Esophagus squamous epithelium (tissue), 5 donors: ENCODE measurements at places on chromosomes 16 and 17. TPM values are rescaled to one million over a fixed set of nuclear protein-coding genes. Genes with fewer than 3 reads are reported as not detected.

The LRRC37B gene
- 5.8 TPM for total RNA-seq

The NATD1 gene
- total RNA-seq = 3.4 TPM

GRCh38 chr16:84143081-84143480 is 1.9 kb downstream of the HSDL1 start:
- no peak for DNase-seq

- DNase-seq = no peak
Measured at GRCh38 chr17:40072735-40073346, 10.1 kb downstream of the THRA start.

DNA sequence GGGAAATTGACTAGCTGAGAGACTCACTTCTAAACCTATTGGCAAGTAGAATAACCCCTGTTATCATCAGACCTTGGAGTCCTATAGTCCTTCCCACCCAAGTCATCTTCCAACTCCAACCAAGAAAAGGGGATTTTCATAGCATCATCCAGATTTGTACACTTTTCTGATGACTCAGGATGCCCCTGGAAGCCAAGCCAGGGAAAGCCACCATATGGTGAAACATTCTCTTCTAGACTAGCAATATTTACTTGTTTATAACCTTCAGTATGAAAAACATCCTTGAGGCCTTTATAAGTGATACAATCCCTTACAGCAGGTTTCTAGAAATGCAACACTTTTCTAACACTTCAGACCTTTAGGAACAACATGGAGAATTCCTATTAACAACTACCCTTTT is 618.8 kb upstream of the CDH11 start:
- DNase-seq = no peak

DNA sequence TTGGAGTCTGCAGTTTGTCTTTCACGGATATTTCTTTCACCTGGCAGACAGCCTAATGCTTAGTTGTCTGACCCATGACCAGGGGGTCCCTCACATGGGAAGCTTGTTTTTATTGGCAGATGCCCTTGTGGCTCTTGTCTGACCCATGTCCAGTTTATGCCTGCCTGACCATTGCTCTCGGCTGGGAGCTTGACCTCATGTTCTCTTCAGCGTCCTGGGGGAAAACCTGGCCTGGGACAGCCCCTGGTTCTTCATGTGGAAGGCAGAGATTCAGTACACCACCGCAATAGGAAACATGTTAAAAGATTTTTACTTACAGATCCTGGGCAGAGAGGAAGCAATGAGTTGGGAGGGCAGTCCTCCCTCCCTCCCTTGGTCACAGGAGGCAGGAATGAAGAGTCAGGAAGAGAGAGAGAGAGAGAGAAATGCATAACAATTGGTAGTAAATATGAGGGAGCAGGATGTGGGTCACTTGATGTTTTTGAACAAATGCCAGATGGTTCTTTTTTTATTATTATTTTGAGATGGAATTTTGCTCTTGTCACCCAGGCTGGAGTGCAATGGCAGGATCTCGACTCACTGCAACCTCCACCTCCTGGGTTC is 302.7 kb upstream of the MYOCD start:
- DNase-seq = no peak

- DNase-seq = no peak
Measured at GRCh38 chr16:88856122-88856827, 472 bp downstream of the GALNS start.

The KRT16 gene
- 156 TPM for total RNA-seq

The CHST6 gene
- total RNA-seq = 1.9 TPM

The TBC1D3H gene
- total RNA-seq = not detected

- DNase-seq = no peak
Measured at GRCh38 chr16:81842564-81843242, 63.6 kb downstream of the PLCG2 start.

DNA sequence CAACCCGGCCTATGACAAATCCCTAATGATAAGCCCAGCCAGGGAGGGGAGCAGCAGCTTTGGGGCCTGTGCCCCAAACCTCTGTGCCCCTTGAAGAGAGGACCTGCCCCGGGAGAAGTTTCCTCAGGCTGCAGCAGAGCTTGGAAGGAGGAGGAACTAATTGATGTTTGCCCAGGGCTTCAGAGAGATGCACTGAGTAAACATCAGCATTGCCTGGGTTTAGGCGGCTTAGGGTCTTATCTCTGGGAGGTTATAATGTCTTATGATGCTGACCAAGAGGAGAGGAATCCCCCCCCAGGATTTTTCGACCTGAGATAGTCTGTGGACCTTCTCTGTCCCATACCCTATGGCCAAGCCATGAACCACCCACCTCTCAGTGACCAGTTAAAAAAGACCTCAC is 148.7 kb upstream of the SDK2 start:
- DNase-seq = no peak

- no peak for DNase-seq
Measured at GRCh38 chr17:68711858-68712257, 110.7 kb upstream of the FAM20A start.

The PHF12 gene
- total RNA-seq = 22.7 TPM

DNA sequence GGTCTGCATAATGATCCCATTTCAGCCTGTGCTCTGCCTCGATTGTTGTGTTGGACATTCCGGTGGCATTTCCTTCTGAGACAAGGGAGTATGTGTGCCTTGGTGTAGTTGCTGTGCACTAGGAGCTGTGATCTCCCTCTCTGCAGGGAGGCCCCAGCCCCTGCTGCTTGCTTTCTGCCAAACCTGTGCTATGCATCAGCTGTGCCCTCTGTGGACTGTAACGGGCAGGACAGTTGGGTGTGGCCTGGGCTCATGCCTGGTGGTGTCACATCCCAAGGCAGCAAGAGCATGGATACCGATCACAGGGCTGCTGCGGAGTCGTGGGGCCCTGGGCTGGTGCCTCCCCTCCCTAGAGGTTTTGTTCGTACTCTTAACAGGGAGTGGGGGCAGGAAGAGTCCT is 3.8 kb upstream of the JPT2 start:
- no peak for DNase-seq

- DNase-seq = no peak
Measured at GRCh38 chr16:13621639-13622038, 298.3 kb upstream of the ERCC4 start.

DNA sequence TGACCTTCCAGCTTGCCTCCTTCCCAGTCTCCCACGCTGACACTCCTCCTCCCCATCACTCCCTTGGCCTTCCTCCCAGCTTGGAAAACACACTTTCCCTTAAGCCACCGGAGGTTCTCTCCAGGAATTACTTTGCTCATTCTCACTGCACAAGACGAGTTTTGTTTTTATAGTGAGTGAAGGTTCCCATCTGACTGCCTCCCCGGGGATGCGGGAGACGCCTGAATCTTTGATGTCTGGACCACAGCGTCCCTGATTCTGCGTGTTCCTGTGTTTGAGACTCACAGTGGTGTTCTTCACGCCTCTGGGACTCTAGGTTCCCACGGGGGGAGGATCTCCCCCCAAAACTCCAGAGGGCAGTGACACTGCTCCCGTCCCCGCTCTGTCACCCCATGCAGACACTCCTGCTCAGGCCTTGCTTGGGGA is 2.0 kb downstream of the DNAI2 start:
- DNase-seq = no peak

DNA sequence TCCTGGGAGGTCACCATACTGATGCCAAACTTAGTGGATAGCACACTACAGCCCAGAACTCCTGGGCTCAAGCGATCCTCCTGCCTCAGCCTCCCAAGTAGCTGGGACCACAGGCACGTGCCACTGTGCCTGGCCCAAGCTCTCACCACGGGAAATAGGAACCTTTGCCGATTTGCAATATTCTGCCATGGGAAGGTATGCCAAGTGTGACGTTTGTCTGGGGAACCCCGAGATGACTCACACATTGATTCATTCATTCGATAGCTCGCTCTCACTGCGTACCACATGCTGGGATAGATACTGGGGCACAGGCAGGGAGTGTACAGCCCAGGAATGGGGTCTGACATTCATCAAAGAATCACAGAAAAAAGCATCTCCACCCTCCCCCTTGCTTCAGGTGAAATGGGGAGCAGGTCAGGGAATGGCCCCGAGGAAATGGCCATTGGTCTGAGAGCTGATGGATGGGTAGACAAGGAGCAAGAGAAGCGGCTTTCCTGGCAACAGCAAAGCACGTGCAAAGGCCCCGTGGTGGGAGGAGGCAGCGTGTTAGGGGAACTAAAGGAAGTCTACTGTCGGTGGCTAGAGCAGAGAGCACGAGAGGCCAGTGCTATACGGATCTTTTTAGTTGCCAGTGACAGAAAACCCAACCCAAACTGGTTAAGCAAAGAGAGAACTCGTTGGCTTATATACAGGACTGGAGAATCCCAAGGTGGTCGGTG is 44.1 kb downstream of the DNAH17 start:
- no peak for DNase-seq

DNA sequence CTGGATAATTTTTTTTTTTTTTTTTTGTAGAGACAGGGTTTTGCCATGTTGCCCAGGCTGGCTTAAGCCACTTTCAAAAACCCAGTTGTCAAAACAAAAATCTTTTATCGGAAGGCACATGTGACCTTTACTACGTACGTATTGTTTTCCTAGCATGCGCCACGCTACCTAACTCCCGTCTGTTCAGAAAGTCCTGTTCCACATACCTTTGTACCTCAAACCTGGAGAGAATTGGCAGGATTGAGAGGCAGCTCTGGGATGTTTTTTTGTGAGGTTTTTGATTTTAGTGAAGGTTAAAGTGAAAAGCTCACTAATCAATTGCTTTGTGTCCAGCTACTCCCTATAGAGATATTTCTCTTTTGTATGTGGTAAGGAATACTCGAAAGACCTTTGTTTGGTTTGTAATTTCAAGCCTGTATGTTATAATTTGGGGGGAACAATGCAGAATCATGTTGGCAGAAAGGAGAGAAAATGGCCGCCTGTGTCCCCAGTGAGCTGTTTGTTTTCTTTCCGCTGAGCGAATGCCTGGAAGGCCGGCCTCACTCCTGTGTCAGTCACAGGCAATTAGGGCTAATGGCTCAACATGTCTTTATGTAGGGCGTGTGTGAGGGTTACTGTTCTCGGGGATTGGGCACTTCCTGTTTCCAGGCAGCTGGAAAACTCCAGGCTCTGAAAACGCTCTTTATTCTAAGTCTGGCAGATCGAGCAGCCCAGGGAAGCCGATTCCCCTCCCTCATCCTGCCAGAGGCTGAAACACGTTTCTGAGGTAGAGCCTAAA is 60.8 kb upstream of the CLEC18A start:
- DNase-seq = no peak

GRCh38 chr17:45996282-45996937 is 2.6 kb upstream of the STH start:
- DNase-seq = no peak

DNA sequence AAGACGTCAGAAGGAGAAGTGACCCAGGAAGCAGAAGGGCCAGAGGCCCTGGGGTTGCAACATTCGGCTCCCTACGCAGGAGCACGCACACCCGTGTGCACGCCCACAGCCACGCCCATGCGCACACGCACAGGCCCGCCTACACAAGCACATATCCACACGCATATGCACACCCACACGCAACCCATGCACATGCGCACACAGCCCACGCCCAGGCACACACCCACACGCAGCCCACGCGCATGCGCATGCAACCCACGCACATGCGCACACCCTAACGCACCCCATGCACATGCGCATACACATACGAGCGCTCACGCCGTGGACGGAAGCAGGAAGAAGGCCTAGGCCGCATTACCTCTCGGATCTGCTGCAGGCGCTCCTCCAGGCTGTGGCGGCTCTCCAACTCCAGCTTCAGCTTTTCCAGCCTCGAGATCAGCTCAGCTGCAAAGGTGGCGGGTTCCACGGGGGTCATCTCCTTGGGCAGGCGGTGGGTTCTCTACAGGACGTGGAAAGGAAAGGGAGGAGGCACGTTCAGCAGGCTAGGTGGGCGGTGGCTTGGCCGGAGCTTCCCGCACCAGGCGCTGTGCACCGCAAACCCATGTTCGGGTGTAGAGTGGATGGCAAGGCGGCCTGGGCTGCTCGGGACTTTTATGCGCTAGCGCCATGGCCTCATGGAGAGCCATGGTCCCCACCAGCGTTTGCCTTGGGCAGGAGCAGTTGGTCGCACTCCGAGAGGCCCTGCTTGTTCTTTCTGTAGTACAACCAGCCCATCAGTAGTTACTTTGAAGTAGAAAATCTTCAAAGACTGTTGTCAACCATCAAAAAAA is 23.4 kb downstream of the AXIN2 start:
- DNase-seq = no peak

DNA sequence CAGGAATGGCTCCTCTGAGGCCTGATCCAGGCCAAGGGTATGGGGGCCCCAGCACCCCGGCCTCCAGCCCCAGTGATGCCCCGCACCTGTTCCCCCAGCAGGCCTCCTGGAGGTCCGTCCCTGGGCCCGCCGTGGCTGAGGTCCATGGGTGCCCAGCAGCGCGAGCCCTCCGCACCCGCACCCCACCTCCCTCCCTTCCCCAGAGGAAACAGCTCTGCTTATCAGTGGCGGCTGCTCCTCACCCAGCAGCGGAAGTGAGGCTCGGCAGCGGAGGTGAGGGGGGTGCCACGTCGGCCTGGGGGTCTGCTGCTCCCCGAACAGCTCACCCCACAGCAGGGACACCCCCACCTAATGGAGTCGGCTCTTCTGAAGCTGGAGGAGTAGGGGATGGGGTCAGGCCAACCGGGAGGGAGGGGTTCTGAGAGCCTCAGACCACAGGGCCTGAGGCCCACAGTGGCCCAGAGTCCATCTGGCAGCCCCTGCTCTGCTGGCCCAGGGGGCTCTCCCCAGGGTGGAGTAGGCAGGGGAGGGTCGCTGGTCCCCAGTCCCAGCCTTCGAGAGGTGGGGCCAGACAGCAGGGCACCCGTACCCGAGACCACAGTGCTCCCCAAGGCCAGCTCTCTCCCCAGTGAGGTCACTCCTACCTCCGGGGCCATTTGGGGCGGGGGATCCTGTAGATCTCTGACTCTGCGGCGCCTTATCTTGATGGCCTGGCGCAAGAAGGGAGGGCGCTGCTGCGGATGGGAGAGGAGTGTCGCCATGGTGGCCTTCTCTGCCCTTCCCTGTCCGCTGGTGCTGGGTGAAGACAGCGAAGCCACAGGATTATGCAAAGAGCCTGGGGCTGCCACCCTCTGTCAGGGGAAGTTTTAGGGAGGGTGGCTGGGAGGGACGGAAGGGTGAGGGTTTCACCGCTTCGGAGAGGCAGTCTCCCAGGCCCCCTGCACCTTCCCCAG is at the start of gene UNC13D:
TSS of gene UNC13D (minus strand) at position 828 of the 953 bp plus-strand sequence. CDS start at position 761, 67 bp downstream.
- no peak for DNase-seq

The C17orf100 gene
- total RNA-seq = 0.27 TPM

- no peak for DNase-seq
Measured at GRCh38 chr16:56738221-56738620, 8.3 kb downstream of the NUP93 start.

GRCh38 chr17:80154166-80154565 is 7.2 kb upstream of the EIF4A3 start:
- DNase-seq = no peak

- DNase-seq = no peak
Measured at GRCh38 chr17:40063187-40063771, 514 bp downstream of the THRA start.

- DNase-seq = no peak
Measured at GRCh38 chr17:62791235-62791734, 16.8 kb downstream of the MARCHF10 start.

DNA sequence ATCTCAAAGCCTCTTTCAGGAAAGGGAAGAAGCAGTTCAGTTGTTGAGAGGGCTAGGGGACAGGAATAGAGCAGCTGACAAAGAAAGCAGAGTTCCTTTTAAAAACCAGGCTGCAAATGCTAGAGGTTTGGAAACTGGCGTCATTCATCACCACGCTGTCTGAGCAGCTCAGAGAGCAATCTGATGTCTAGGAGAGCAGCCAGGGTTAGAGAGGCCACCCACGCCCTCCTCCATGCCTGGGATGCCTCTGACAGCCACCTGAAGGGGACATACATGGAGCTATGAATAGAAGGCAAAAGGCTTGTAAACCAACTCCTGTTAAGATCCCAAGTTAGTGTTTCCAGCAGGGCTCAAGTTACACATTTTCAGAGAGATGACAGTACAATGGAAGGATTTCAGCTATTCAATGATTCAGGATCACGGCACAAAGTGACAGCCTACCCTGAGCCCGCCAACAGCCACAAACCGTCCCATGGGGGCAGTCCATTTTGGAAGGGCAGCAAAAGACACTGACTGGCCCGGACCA is 12.4 kb downstream of the RAB5C start:
- DNase-seq = no peak
